Activated CD8-positive, alpha-beta memory T cell treated with anti-CD3 and anti-CD28 coated beads for 36 hours (primary cell): ENCODE measurements at places on chromosomes 12 and 14. TPM values are rescaled to one million over a fixed set of nuclear protein-coding genes. Genes with fewer than 3 reads are reported as not detected.

ENDOU gene
- total RNA-seq = not detected

RBM23 gene
- total RNA-seq = 69.7 TPM

PLEKHG3 gene
- total RNA-seq = 4.5 TPM

TOGARAM1 gene
- total RNA-seq = 5.5 TPM

KIF21A gene
- total RNA-seq = 48.9 TPM

RACGAP1 gene
- total RNA-seq = 83.8 TPM

ACYP1 gene
- 42.0 TPM for total RNA-seq

TPH2 gene
- not detected for total RNA-seq

KRT6C gene
- not detected for total RNA-seq

HOXC11 gene
- total RNA-seq = not detected

PLEKHG7 gene
- total RNA-seq = not detected

SCYL2 gene
- 30.3 TPM for total RNA-seq

KCNMB4 gene
- total RNA-seq = 0.40 TPM

C2CD5 gene
- total RNA-seq = 27.9 TPM

B4GALNT1 gene
- 3.2 TPM for total RNA-seq

KCNH5 gene
- total RNA-seq = not detected

SOAT2 gene
- 1.2 TPM for total RNA-seq

TSPAN9 gene
- 0.40 TPM for total RNA-seq

DTX3 gene
- total RNA-seq = 14.5 TPM

TPPP2 gene
- not detected for total RNA-seq

GALNT9 gene
- not detected for total RNA-seq
